ENCODE measurements at places on chromosomes 6 and 20. TPM values are rescaled to one million over a fixed set of nuclear protein-coding genes. Genes with fewer than 3 reads are reported as not detected.

GRCh38 chr6:105209950-105210706, 30.3 kb upstream of the POPDC3 start:
- DNase-seq = no peak

DNA sequence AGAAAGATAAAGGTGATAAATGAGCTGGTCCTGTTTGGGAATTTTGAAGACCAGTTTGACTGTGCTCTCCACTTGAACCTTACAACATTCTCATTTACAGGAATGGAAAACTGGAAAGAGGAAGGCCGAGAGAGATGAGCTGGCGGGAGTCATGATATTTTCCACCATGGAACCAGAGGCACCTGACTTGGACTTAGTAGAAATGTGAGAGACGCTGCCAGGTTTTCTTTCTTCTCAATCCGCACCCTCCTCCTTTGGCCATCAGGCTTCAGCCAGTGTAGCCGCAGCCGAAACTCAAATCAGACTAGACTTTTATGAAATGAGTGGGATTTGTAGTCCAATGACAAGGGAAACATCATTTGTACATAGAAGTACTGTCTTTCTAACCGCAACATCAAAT, 54.7 kb upstream of the SYNJ2 start:
- DNase-seq = no peak

DNA sequence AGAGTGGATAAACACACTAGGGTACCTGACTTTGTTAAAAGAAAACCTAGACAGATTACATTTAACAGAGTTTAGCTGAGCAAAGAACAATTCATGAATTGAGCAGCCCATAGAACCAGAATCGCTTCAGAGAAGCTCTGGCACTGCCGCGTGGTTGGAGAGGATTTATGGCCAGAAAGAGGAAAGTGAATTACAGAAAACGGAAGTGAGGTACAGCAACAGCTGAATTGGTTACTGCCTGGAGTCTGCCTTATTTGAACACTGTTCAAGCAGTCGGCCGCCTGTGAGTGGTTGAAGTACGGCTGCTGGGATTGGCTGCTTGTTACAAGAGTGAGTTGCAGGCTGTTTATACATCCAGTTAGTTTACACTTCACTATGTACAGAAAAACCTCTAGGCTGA, 253.8 kb upstream of the CDYL start:
- no peak for DNase-seq

DNA sequence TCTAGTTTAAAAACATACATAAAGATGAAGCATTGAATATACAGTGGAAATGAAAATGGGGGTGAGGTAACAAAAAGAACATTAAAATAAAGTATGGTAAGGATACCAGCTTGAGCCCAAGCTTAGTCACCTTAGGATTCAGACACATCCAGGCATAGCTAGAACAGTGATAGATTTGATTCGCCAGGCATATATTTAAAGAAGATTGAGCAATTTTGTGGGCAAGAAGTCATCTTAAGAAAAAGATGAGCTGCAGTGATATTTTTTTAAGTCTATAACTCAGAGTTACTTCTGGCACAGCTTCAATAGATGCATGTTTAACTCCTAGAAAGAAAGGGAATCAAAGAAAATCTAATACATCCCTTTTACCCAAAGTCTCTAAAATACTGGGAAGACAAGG, 97.9 kb downstream of the BMP5 start:
- DNase-seq = no peak

EYS gene
- total RNA-seq = not detected

- DNase-seq = no peak
Observed at GRCh38 chr6:137424251-137424650, 69.9 kb downstream of the OLIG3 start.

DNA sequence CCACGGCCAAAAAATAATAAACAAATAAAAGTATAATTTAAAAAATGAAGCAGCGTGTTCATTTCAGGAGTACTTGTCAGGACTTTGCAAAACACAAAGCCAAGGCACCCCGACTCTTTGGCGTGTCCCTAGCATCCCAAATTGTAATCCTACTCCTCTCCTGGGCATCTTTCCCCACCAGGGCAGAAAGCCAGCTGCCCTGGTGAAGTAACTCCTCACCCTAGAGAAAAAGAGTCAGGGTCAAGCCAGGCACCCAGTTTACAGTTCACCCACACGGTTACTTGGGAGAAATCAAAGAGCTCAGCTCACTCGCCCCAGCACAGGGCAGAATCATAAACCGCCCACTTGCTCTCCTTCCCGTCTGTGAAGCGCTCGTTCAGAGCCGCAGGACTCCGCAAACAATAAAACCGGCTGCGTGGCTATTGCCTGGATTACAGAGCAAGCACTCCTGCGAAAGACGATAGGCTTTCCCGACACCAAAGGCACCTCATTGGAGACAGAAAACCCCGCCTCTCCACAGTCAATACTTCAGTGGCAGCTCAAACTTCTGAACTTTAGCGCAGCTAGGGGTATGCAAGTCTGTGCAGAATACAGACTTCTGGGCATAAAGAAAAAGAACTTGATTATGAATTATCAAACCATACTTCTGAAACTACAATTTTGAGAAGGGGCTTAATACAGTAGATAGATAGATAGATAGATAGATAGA, 73.0 kb upstream of the NHSL1 start:
- DNase-seq = peak; percentile 74

THBD gene
- 11.6 TPM for total RNA-seq

DNA sequence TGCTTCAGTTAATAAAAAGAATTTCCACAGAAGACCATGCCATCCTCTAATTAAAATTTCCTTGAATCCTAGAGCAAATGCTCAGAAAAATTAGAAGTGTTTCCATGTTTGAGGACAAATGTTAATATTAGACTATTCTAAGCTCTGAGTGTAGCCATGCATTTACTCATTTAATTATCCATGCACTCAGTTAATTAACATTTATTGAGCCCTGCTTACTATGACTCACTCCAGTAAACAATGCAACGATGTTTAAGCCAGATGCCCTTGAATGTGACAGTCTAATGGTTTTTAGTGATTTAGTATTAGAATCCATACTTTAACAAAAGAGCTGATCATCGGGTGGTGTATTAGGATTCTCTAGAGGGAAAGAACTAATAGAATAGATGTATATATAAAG, 37.3 kb upstream of the GJA1 start:
- no peak for DNase-seq
